ENCODE measurements at places on chromosomes 4 and X.

GRCh38 chr4:76198411-76199237 is 15.0 kb downstream of the SCARB2 start:
- DNase-seq: no peak

GRCh38 chr4:92566269-92566668 is 262.5 kb downstream of the GRID2 start:
- DNase-seq: no peak

GRCh38 chr4:30555775-30556174 is 164.4 kb upstream of the PCDH7 start:
- DNase-seq: no peak

DNA sequence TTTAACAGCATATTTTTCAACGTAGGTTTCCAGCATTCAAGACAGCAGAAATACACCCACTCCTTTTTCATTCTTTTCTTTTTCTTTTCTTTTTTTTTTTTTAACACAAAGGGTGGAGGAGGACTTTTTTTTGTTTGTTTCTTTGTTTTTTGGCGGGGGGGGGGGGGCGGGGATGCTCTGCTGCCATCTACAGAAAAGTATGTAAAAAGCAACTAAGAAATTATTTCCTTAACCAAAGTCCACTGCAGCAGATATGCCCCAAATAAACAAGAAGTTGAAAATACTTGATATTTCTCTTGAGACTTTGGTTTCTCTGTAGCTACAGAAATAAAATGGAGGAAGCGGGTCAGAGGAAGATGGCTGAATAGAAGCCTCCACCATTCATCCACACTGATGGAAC is 63.2 kb upstream of the PBDC1 start:
- DNase-seq: no peak

GRCh38 chrX:70774223-70774622 is 134.3 kb downstream of the TEX11 start:
- DNase-seq: no peak

GRCh38 chr4:68342134-68342533 is 7.8 kb downstream of the YTHDC1 start:
- DNase-seq: no peak

- DNase-seq: peak; percentile 22
Observed at GRCh38 chr4:101730291-101731117, 60.0 kb upstream of the BANK1 start.

GRCh38 chr4:25856756-25857155 is 6.0 kb downstream of the SEL1L3 start:
- DNase-seq: no peak

DNA sequence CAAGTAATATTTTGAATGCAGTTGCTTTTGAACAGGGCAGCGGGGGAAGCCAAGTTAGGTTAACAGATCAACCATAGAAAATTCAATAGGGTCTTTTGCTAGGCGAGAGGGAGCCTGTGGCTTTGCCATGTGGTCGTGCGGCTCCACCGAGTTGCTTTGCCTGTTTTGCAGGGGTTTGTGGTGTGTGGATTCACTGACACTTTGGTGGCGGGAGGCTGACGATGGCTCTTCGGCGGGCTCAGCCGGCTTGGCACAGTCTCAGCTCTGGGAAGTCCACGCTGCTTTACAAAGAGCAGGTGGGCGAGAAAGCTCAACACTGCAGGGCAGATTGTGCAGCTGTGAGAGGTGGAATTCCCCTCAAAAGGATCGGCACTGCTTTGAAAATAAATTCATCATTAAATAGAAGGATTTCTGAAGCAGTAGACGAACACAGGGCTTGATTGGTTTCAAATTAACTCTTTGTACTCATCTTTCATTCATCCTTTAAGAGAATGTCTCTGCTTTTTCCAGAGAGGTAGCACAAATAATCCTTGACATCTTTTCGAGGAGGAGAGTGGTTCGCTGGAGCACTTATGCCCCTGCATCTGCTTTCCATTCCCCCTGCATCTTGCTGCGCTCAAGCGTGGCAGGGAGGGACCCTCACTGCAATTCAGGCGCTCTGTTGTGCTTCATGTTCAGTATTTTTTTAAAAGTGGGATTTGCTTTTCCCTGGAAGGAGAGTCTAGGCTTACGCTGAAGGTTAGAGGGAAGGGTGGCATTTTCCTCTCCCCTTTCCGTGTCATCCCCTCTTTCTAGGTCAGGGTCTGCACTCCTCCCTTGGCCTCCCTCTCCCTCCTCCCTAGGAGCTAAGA is 201.8 kb upstream of the LEF1 start:
- DNase-seq: peak; percentile 26

DNA sequence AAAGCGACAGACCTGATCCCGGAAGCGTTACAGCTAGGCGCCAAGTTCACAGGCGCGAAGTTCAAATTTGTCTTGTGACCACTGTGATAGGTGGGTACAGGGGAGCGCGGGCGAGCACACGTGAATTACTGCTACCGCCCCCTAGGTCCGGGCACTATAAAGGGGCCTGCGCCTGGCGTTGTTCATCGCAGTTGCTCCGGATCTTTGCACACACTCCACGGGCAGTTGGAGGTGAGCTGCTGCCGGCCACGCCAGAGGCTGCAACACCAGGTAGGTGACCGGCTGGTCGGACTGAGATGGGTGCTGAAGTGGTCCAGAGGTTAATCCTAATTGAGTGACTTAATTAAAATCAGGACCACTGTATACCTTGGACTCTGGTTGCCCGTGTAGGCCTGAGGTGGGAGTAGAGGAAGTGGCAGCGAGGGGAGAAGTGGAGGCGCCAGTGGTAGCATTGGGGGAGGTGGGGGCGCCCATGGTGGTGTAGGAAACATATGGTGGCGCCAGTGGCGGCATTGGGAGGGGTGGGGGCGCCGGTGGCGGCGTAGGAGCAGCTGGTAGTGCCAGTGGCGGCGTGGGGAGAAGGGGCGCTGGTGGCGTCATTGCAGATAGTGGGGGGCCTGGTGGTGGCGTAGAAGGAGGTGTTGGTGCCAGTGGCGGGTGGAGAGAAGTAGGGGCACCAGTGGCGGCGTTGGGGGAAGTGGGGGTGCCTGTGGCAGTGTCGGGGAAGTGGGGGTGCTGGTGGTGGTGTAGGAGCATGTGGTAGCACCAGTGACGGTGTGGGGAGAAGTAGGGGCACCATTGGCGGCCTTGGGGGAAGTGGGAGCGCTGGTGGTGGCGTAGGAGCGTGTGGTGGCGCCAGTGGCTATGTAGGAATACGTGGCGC is at the start of gene GCNA:
GCNA (plus strand) TSS at position 185 of the 883 bp plus-strand sequence. CDS start 2,385 bp downstream, outside the sequence.
- DNase-seq: no peak

DNA sequence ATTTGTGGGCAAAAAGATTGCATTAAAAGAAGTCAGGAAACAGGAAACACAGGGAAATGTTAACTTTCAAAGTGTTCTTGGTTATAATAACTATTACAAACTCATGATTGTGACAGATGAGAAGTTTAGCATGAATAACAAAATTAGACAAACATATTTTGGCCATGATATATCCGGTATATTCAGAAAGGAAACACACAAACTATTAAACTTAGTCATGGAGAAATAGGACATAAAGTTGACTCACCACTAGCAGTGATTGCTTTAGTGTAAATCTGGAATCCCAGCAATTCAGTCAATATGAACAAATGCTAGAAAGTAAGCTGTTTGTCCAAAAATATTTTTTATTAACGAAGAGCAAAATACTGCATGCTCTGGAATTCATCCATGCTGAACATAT is 1299.9 kb downstream of the C4orf33 start:
- DNase-seq: no peak

DNA sequence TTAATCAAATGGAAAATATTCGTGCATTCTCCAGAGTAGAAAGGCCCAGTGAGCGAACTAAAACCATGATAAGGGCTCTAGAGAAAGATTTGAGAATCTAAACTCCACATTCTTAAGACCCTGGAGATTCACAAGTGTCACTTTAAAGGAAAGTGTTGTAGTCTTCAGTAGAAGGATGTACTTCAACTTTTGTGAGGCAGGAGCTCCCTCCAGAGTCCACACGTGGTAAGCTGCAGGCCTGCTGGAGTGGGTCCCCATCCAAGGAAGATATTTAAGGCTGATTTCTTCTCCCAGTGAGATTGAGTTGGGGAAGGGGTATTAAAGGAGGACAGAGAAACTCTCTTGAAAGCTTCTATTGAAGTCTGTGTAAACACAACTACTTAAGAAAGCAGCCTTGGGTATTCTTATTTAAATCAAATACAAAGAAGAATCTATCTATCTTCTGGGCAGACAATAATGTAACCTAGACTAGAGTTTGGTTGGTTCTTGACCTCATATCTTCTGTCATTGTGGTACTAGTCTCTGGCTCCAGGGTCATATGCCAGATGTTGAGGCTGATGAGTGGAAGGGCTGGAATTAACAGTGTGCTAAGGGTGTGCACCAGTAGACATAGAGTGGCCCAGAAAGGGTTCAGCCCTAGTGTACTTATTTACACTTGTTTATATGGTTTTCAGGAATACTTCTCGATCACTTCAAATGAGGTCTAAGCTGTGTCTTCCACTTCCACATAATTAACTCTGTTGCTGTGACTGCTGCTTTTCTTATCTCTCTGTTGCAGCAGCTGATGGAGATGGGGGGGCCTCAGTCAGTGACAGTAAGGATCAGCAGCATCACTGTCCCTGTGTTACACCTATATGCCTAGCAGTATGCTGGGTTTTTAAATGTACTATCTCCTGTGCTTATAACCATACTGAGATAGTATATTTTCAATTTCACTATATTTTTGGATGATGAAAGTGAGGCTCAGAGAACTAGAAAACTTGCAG is 76.1 kb downstream of the HMGB2 start:
- DNase-seq: peak; percentile 39

GRCh38 chr4:3329887-3330286 is 37.1 kb downstream of the RGS12 start:
- DNase-seq: no peak

- DNase-seq: no peak
Observed at GRCh38 chr4:24279911-24280375, 304.4 kb downstream of the DHX15 start.

GRCh38 chrX:3029129-3029528 is 12.1 kb upstream of the ARSF start:
- DNase-seq: no peak

DNA sequence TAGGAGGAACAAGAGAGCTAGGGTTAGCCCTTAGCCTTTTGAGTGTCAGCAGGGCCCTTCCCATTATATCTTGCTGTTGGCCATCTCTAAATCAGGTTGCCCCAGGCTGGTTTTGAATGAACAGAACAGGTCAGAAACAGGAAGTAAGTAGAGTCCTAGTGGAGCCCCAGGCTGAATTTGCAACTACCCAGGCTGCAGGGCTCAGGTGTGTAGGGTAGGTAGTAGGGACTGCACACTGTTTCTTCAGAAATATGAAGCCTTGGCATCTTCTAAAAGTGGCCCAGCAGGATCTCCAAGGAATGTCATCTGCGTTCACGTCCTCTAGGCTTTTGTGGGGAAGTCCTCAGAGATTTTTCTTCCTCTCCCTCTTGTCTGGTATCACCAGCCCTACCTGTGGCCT is 90.2 kb downstream of the ADGRG4 start:
- DNase-seq: no peak

DNA sequence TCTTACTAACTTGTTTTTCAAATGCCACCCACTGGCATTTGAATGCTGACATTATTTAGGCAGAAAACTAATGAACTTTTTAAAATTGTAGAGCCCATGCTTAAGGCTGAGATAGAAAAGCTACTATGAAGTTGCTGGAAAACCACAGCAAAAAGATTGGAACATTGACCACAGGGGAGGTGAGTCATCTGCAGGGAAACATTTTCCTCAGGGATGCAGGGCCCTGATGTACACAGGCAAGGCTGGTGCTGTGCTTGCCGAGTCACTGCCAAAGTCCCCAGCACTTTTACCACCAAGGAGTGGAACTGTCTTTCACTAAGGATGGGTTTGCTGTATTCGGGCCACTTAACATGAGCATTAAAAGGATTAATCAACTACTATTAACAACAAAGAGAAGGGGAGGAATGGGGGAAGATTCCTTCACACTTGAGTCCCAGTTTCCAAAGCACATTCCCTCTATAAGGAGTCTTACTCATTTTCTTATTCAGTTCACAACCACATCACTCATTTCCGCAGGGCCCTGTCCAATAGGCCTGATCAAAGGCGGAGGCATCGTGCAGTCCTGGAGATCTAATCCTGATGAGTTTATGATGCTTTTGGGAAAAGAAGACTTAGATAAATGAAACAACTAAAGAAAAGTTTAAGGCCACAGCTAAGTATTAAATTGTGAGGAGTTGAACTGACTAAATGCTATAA is 202.9 kb upstream of the NPY2R start:
- DNase-seq: no peak

DNA sequence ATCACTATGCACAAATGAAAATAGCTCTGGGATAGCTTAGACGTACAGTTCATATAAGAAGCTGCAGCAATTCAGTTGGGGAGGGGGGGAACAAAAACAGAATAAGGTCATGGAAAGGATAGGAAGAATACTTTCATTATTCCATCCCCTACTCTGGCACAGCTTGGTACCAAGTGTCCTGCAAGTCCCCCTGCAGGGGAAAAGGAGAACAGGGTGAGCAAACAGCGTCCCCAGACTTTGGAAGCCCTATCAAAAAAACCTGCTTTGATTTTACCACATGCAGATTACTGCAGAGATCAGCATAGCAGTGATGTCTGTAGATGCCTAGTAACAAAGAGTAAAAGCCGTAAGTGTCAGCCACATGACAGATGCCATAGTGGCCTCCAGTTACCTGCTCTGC is 209.4 kb upstream of the NEIL3 start:
- DNase-seq: no peak

DNA sequence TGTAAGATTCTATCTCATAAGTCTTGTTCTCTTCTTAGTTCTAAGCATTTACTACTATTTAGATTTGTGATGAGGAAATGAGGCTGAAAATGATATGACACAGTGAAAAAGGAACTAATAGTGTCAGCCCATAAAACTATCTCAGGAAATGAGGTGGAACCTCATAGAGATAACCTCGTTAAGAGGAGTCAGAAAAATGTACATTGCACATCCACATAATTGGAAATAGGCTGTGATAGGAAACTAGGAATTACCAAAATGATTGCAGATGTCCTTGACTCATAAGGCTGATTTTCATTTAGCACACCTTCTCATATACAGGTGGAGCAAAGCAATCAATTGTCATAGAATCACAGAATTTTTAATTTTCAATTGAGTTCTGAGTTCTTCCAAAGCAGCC is 26.8 kb downstream of the ANXA10 start:
- no peak for DNase-seq

- DNase-seq: no peak
Observed at GRCh38 chrX:136812286-136812685, 31.6 kb upstream of the ARHGEF6 start.

GRCh38 chrX:115345615-115346014 is 56.1 kb downstream of the LUZP4 start:
- no peak for DNase-seq

DNA sequence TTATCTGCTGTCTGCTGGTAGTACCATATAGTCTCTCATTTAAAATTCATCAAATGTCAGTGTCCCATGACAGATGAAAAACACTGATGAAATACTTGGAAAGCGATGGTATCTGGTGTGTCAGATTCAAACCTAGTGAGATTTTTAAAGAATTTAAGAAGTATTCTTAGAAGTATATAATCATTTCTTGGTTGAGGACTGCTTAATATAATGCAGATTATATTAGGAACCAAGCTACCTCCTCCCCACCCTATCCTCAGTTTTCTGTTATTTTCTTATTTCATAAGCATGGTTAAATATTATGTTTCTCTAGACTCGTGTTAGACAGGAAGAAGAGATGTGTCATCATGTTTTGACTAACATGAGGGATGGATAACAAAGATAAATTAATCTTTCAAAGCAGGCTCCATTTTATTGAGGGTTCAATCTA is 118.5 kb downstream of the GLUD2 start:
- DNase-seq: no peak
